ENCODE measurements at places on chromosomes 3 and 15. TPM values are rescaled to one million over a fixed set of nuclear protein-coding genes. Genes with fewer than 3 reads are reported as not detected.

DAZL gene
- not detected for polyA plus RNA-seq

DNA sequence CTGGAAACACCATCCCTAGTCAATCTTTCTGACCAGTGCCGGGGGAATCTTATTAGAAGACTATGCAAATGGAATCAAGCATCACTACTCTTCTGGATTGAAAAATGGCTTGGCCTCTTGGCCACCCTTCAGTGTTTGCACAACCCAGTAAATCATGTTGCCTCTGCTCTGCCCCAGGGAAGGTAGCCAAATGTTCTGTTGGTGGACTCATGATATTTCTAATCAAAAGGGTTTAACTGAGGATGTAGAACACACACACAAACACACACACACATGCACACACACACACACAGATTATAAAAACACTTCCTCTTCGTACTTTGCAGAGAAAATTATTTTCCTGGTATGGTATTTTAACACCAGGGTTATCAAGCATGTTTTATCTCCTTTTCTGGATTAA, 7.9 kb downstream of the RBP2 start:
- H3K27me3 ChIP-seq: no peaks in the 10 kb centered on the region
- H3K4me3 ChIP-seq: no peak overlapping the region
- no peaks in the 10 kb centered on the region for H3K36me3 ChIP-seq
- H3K27ac ChIP-seq: no peak overlapping the region
- no peaks in the 10 kb centered on the region for H3K4me1 ChIP-seq

DNA sequence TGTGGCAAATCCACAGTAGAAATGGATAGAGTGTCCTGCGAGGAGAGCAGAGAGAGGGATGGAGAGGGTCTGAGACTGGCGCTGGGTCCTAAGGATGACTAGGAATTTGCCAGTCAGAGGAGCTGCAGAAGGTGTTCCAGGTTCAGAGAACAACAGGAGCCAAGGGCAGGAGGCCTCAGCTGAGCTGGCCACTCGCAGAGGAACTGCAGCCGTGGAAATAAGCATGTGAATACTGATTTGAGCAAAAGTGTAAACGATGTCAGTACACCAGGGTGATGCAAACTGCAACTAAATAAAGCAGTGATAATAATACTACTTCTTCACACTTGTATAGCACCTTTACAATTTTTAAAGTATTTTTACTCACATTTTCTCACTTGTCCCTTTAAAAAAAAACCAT, 24.6 kb downstream of the SEMA6D start:
- H3K36me3 ChIP-seq: no peaks in the 10 kb centered on the region
- DNase-seq: no peak
- no peak overlapping the region for H3K4me3 ChIP-seq
- no peak overlapping the region for H3K27ac ChIP-seq
- H3K4me1 ChIP-seq: no peaks in the 10 kb centered on the region

GRCh38 chr15:75672646-75673425, 25.1 kb downstream of the SNX33 start:
- H3K36me3 ChIP-seq: no peaks in the 10 kb centered on the region
- H3K4me1 ChIP-seq: peaks cover 28% of the 10 kb centered on the region
- H3K27ac ChIP-seq: peak overlapping the region; percentile 60
- peak; percentile 64 for DNase-seq
- no peak overlapping the region for H3K4me3 ChIP-seq

DNA sequence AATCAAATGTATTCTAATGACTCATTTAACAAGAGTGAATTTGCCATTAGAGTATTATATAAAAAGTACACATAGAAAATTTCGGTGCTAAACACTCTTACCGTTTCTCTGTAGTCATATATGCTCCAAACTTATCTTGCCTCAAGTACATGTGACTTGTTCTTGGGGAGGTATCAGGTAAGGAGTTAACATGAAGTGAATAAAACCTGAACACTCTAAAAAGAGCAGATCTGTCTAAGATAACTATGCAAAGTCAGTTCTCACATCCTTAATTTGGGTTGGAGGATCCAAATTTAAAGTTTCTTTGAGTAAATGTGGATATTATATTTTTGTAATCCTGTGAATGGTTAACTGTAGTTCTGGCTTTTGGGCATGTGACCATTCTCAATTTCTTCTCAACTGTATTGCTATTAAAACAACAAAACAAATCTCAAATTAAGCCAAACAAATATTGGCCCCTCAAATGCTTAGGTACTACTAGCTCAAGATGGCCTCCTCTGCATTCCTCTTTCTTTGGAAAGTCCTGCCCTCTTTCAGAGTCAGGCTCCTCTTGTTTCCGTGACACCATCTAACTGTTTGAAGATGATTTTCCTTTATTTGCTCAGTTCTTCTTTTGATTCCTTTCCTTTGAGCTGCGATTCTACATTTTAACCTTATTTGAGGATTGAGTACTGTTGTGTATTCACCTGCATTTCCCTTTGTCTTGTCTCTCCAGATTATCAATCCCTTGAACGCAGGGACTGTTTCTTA, 4.2 kb downstream of the EDEM1 start:
- DNase-seq: no peak
- peaks cover 19% of the 10 kb centered on the region for H3K4me1 ChIP-seq
- no peak overlapping the region for H3K27ac ChIP-seq
- H3K36me3 ChIP-seq: peaks cover 8% of the 10 kb centered on the region

DNA sequence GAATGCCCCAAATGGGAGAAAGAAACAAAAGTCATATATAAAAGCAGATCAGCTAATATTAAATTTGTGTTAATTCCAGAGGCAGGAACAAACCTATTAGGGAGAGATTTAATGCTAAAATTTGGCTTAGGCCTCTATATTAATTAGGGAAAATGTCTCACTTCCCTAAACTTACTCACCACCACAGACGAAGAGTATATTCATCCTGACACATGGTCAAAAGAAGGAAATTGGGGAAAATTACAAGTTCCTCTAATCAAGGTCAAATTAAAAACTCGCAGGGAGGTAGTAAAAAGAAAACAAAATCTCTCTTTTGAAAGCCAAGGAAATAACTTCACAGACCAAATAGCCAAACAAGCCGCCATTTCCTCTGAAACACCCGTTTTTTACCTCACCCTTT, 32.2 kb downstream of the GRM2 start:
- no peak overlapping the region for H3K27ac ChIP-seq
- DNase-seq: no peak
- H3K36me3 ChIP-seq: no peaks in the 10 kb centered on the region
- H3K4me1 ChIP-seq: no peaks in the 10 kb centered on the region
- H3K4me3 ChIP-seq: no peak overlapping the region
